ENCODE measurements at places on chromosomes 13 and 19.

DNA sequence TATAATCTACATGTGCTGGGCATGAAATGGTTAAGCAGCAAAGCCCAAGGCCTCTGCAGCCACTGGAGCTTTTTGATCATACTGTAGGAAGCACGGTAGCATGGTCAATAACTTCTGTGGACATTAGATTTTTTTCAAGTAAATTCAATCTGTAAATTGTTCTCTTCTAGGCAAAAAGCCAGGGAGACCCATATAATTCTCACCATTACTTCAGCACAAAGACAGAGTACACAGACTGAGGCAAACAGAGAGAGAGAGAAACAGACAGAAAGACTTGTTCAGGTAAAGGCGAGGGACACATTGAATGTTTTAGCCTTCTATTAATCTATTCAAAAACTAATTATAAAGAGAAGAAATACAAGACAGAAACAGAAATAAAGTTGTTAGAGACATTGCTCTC is 349.4 kb downstream of the RFC3 start:
- DNase-seq: no peak

DNA sequence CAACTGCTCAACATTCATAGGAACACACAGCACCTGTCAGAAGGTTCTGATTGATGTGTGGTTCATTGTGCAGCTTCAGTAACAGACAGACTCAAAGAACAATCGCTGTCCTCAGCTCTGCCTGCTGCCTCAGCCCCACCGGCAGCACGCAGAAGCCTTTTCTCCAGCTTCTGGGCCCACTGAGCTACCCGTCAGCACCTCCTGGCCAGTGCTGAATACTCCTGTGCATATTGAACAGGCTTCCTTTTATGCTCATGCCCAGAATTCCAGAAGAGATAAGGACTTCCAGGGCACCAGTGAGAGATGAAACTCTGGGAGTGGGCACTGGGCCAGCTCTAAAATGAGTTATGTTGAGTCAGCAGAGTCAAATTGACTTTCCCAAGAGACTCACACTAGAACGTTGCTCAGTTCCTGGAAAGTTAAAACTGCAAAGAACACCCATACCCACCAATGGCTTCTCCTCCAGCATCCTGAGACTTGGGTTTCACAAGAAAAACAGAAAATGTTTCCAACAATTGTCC is 119.3 kb downstream of the COL4A1 start:
- peak; percentile 93 for DNase-seq

GRCh38 chr19:7931221-7932061 is 5.5 kb upstream of the CTXN1 start:
- no peak for DNase-seq

DNA sequence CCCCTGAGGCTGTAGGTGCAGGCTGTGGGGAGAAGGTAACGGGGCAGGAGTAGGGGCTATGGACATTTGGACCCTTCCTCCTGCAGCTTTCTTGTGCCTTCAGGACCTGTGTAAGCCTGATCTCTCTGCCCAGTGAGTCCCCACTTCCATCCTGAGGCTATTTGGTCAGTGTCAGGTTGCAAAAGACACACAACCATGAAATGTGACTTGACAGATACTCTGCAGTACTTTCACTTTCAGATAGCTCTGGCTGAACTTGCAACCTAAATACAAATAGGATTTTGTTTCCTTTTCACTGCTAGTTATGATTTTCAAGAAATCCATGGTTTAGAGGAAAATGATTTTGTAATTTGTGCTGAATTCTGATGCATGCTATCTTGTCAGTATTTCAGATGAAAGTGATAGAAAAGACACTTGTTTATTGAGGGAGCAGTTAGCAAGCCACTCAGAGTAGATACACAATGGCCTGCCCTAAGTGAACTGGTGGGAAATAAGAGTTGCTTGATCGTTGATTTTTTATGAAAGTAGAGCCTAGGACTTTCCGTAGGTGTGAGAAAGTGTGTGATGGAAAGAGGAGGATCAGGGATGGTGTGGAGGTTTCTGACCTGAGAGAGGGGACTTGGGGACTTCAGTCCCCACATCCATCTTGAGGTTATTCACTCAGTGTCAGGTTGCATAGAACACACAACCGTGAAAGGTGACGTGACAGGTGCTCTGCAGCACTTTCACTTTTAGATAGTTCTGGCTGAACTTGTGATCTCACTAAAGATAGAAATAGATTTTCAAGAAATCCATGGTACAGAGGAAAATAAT is 18.1 kb upstream of the EID2 start:
- DNase-seq: no peak

DNA sequence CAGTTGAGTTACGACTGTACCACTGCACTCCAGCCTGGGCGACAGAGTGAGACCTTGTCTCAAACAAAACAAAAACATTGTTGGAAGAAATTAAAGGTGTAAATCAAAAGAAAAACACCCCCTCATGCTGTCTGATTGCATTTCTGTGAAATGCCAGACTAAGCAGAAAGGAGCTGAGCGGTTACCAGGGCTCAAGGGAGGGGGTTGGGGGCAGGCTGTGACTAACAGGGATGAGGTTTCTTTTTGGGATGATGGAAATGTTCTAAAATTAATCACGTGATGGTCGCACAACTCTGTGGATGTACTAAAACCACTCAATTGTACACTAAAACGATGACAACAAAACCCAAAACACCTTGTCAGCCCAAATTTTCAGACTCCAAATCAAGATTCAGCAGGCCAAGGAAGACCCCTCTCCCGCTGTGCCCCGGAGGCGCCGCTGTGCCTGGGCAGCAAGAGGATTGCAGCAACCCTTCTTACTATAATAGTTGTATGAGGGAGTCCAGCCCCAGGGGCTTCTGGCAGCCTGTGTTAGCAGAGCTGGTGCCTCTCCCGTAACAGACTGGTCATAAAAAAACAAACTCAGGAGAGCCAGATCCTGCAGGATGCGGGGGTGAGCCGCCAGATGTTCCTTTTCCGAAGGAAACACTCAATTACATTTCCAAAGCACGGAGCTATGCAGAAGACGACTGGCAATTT is 20.9 kb downstream of the CAPS start:
- DNase-seq: no peak

DNA sequence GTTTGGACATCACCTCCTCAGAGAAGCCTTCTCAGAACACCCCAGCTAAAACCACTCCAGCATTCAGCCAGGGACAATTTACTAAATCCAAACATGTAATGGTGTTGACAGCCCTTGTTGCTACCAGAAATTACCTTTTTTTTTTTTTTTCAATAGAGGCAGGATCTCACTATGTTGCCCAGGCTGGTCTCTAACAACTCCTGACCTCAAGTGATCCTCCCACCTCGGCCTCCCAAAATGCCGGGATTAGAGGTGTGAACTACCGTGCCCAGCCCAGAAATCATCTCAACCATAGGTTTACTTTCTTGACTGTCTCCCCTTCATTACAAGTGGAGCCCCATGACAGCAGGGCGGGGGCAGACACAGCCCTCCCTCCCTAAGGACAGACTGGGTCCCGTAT is 9.2 kb downstream of the CLIP3 start:
- DNase-seq: no peak

DNA sequence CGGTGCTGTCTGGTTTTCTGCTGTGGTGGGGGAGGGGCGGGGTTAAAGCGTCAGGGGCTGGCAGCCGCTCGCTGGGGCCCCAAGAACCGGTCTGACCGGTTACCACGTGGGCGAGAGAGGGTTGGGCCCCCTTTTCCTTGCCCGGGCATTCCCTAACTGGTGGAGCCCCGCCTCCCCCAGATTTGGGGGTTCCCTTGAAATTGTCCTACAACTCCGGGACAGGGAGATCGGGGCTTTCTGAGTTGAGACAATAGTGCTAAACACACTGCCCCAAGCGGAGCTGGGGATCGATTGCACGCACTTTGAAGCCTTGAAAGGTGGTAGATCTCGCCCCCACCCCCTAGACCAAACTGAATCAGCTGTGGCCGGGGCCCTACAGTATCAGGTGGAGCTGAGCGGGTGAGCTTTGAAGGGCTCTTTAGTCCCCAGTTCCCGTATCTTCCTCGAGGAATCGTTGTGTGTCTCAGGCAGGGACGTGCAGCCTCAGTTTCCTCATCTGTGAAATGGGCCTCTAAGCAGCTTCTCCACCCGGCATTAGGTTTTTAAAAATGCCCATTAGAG is 4.8 kb downstream of the IER2 start:
- peak; percentile 61 for DNase-seq

- no peak for DNase-seq
These were observed 27.7 kb downstream of the MPHOSPH8 start for GRCh38 chr13:19661126-19661525.

DNA sequence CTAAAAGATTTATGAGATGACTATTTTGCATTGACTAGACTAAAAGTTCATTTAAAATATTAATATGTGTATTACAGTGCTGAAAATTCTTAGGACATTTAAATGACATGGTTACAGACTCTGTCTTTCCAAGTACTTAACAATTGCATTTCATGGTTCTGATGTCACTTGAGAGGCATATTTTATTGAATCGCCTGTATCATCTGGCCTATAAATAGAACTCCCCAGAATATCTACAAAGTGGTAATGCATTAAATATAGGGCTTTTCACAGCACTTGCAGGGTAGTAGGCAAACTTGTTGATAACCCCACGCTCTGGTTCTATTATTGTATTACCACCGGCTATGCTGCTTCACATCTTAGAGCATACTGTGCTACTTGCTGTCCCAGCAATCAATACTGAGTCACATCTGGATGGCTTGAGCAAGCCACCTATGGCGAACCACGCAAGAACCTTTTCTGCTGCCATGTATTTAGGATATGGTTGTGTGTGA is 400.6 kb downstream of the HS6ST3 start:
- DNase-seq: no peak

- DNase-seq: no peak
These were observed 79.9 kb upstream of the MYCBP2 start for GRCh38 chr13:77406644-77407440.

DNA sequence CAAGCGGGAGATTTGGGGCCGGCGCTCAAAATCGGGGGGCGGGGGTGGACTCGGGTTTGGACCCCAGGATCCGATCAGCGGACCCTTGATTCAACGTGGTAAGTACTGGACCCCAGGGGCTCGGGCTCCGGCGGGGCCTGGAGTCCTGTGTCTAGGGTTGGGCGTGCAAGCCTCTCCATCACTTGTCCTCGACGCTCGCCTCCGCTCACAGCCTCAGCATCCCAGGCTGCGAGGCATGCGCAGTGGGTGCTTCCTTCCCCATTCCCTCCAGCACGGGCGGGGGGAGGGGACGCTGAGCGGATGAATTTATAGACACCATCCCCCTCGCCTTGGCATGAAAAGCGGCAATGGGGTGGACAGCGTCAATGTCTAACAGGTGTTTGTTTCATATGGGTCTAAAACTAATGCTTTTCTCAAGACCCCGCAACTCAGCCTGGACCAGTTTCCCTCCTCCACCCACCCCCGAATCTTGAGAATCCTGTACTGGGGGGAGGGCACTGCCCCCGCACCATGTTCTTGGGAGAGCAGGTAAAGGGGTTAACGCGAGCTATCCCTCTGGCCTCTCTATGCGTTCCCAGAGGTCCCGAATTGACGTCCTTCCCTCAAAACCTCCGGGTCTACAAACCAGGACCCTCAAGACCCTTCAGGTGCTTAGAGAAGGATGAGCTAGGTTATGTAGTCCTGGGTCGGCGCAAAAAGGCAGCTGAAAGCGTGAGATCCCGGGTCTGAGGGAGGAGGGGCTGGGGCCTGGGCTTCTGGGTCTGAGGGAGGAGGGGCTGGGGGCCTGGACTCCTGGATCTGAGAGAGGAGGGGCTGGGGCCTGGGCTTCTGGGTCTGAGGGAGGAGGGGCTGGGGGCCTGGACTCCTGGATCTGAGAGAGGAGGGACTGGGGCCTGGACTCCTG is 579 bp downstream of the CPT1C start:
- no peak for DNase-seq

All from NCI-H226 (cell line).